Esophagus squamous epithelium (tissue), 5 donors: ENCODE measurements at places on chromosomes 1 and 21. TPM values are rescaled to one million over a fixed set of nuclear protein-coding genes. Genes with fewer than 3 reads are reported as not detected.

DIO1 gene
- not detected for total RNA-seq

- H3K27me3 ChIP-seq: no peaks in the 10 kb centered on the region
- H3K27ac ChIP-seq: no peak overlapping the region
- H3K36me3 ChIP-seq: no peaks in the 10 kb centered on the region
- H3K4me3 ChIP-seq: no peak overlapping the region
- no peak for DNase-seq
Observed at GRCh38 chr1:16093611-16094010, 20.2 kb upstream of the FAM131C start.

DNA sequence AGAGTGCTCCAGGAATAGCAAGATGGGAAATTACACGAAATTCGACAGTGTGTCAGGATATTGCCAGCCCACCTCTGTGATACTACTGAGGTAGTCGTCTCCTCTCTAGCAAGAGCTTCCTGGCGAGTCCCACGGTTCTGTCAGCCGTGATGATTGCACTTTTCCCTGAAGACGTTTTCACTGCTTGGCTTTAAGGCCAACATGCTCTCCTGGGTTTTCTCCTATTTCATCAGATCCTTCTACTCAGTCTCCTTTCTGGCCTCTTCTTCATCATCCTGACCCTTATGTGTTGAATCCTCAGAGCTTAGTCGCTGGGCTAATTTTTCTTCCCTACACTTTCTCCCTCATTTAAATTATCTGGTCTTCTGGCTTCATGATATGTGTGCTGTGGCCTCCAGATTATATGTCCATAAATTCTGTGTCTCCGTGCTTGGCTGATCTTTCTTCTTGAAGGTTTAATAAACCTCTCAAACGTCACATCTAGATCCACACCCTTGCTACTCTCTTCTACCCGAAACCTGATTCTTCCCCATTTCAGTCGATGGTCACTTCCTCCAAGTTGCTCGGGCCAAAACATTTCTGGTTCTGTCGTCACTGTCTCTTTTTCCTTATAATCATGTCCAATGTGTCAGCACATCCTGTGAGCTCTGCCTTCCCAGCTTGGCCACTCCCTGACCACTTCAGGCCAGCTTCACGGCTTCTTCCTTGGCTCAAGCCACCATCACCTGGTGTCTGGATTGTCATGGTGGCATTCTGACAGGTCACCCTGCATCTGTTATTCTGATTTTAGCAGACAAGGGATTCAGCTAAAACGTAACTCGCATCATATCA lies 12.2 kb downstream of the OR2B11 start:
- no peaks in the 10 kb centered on the region for H3K27me3 ChIP-seq
- H3K27ac ChIP-seq: no peak overlapping the region
- no peaks in the 10 kb centered on the region for H3K36me3 ChIP-seq
- no peak for DNase-seq
- H3K4me3 ChIP-seq: no peak overlapping the region

DNA sequence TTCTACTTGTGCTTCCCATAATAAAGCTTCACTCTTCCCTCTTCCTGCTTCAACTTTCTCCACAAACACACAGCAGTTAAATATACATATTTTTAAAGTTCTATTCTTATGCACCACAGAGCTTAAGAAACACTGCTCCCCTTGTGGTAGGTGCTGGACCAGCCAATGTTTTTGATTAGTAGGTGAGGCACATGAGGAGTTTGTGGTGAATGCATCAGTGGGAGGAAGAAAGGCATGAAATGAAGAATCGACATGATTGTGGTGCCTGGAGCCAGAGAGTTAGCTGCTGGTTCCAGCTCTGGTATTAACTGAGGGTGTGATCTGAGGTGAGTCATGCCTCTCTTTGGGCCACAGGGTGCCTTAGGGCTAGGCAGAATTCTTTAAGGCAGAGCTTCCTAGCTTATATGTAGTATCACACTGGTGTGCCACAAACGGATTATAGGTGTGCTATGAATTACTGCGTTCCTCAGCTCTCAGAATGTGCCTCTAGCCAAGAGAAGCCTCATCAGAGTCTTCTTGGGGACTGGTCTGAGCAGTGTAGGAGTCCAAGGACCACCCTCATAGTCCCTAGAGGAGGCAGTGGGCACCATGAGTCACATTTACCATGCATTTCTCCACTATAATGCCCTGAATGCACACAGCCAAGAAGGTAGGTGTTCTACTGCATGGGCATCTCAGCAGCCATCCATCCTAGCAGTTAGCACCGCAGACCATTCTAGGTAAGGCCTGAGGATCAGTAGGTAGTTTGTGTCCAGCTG lies 97.4 kb upstream of the SGIP1 start:
- peaks cover 63% of the 10 kb centered on the region for H3K27me3 ChIP-seq
- DNase-seq: no peak
- no peak overlapping the region for H3K4me3 ChIP-seq
- H3K36me3 ChIP-seq: no peaks in the 10 kb centered on the region
- H3K27ac ChIP-seq: no peak overlapping the region
- peaks cover 8% of the 10 kb centered on the region for H3K4me1 ChIP-seq

DNA sequence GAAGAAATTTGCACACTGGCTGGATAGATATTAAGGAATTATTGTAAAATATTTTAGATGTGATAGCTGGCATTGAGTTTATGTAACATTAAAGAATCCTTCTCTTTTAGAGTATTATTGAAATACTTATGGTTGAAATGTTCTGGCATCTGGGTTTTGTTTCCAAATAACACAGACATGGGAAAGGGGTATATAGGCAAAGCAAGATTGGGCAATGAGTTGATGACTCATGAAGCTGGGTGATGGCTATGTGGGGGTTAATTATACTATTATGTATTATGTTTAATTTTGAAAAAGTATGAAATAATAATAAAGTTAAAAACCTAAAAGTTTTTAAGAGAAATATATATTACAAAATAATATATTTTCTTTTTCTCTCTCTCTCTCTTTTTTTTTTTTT lies 12.5 kb upstream of the PTPN14 start:
- H3K4me3 ChIP-seq: no peak overlapping the region
- DNase-seq: no peak
- H3K27ac ChIP-seq: no peak overlapping the region
- H3K4me1 ChIP-seq: peaks cover 8% of the 10 kb centered on the region

GRCh38 chr1:118159569-118159968 lies 25.5 kb downstream of the SPAG17 start:
- no peak overlapping the region for H3K27ac ChIP-seq
- no peaks in the 10 kb centered on the region for H3K4me1 ChIP-seq

GRCh38 chr1:44442791-44443190 lies 37.7 kb downstream of the RNF220 start:
- H3K4me1 ChIP-seq: no peaks in the 10 kb centered on the region
- H3K36me3 ChIP-seq: no peaks in the 10 kb centered on the region
- no peak for DNase-seq
- no peak overlapping the region for H3K27ac ChIP-seq

GRCh38 chr1:240768979-240769378 lies 157.0 kb upstream of the GREM2 start:
- DNase-seq: no peak
- no peaks in the 10 kb centered on the region for H3K36me3 ChIP-seq
- H3K4me1 ChIP-seq: no peaks in the 10 kb centered on the region
- no peak overlapping the region for H3K4me3 ChIP-seq
- H3K27me3 ChIP-seq: no peaks in the 10 kb centered on the region

TRIM67 gene
- total RNA-seq: not detected

- DNase-seq: no peak
- no peak overlapping the region for H3K27ac ChIP-seq
- peaks cover 3% of the 10 kb centered on the region for H3K4me1 ChIP-seq
Observed at GRCh38 chr1:111541721-111542120, 38.3 kb upstream of the ADORA3 start.

SPEN gene
- total RNA-seq: 34.1 TPM

FMOD gene
- total RNA-seq: 12.3 TPM
